ENCODE measurements at places on chromosomes 5 and 9.

- DNase-seq, result no peak
Measured at GRCh38 chr9:34498553-34498952, 24.2 kb downstream of the ENHO start.

DNA sequence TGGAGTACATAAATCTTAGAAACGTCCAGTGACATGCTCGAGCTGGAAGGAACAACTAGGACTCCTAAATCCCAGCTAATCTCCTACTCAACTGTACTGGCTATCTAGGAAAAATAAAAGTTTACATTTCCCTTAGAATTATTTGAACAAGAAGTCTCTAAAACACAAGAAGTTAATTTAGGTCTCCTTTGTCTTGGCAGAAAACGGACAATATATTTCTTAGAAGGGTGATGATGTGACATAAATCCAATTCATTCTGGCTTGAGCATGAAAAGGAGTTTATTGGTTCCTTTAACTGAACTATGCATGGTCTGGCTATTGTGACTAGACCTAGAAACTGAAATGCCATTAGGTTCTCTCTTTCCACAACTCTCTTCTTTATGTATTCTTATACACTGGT, 1242.2 kb upstream of the DMAC1 start:
- peak; percentile 3 for DNase-seq

GRCh38 chr9:110241260-110241857, 14.9 kb downstream of the TXN start:
- DNase-seq, result no peak

DNA sequence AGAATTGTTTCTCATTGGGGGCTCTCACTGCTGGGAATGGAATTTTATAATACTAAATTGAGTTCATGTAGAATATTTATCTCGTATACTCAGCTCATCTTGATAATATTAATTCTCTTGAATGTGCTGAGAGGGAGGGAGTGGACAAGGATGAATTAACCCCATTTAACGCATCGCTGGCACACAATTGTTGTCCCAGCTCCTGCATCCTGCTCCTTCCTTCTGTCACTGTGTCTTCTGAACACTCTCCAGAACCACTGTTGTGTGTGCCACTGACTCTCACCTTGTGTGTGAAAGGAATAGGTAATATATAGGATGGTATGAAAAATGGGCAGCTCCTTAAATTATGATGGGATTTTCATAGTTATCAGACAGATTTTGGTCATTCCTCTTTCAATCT, 267.3 kb downstream of the MTRR start:
- DNase-seq, result no peak

DNA sequence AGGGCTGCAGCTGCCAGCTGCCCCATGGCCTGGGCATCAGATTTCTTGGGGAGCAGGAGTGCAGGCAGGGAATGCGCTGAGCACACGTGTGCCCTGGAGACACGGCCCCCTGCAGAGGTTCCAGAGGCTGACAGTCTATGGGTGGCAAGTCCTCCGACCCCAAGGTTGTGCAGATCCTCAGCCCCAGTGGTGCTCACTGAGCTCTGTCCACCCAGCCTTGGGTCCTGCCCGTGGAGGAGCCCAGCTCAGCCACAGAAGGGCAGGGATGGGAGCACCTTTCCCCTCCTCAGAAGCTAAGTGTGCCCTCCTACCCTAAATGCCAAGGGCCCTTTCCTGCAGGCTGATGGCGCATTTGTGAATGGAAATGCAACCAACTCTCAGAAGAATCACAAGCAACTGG, 341.0 kb downstream of the IRX2 start:
- DNase-seq, result no peak

- no peak for DNase-seq
Measured at GRCh38 chr5:14821100-14821845, 50.3 kb downstream of the ANKH start.

GRCh38 chr9:126462617-126463016, 136.0 kb downstream of the MVB12B start:
- DNase-seq, result no peak

Data from skin of body (tissue), 3 donors.